Psoas muscle (tissue), 8 donors: ENCODE measurements at places on chromosomes 12 and 14. TPM values are rescaled to one million over a fixed set of nuclear protein-coding genes. Genes with fewer than 3 reads are reported as not detected.

ST8SIA1 gene
- total RNA-seq = 0.67 TPM

EEF1AKMT3 gene
- 0.89 TPM for total RNA-seq

GRCh38 chr12:28027328-28027727 is 54.8 kb upstream of the PTHLH start:
- DNase-seq = no peak

- no peak for DNase-seq
Measured at GRCh38 chr14:61925043-61925442, 162.8 kb downstream of the SNAPC1 start.

DNA sequence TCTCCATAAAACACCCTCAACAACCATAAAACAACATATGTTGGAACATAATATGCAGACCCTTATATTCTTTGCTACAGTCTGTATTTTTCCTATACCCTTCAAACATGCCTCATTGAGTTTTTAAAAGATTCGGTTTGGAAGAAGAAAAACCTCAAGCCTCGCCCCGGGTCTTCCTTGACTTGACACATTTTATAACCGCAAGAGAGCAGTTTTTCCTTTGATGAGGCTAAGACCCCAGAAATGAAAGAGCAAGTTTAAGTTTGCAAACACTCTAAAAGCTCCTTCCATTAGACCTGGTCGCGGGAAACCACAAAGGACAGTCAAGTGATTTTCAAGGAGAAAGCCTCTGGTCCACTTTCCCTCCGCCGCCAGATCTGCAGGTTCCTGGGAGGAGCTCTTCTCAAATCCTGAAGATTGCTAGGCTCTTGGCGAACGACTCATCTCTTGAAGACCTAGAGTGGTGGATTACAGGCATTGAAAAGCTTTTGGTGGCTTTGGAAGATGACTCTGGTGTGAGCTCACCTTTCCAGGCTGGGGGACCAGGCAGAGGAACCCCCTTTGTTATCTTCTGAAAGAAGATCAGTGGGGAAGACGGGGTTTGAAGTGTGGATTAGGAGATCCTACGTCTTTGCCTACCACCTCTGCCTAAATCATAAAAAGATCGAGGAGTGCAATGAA is at the start of gene ASCL4:
TSS of gene ASCL4 (plus strand) at position 356 of the 681 bp plus-strand sequence. CDS start 515 bp downstream, outside the sequence.
- no peak for DNase-seq
